ENCODE measurements at places on chromosomes 7 and 10.

- DNase-seq: no peak
Observed at GRCh38 chr10:44856696-44857095, 54.4 kb upstream of the TMEM72 start.

GRCh38 chr7:148723166-148723559, 24.5 kb downstream of the CUL1 start:
- DNase-seq: no peak

DNA sequence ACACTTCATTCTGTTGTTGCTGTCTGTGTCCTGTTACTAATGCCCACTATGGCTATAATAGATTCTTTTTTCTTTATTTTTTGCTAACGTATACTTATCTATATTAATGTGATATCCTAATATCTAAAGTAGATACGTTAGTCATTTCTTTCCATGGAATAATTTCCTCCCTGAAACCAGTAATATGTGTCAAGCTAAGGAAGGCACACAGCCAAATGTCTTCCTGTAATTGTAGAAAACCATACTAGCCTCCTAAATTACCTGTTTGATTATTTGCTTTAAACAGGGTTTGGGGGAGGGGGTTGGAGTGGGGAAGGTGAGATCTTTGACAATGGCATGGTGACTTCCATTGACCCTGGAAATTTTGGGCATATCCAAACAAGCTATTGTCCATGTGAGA, 56.4 kb downstream of the THNSL1 start:
- DNase-seq: no peak

GRCh38 chr7:99184532-99185218, 23.2 kb downstream of the KPNA7 start:
- no peak for DNase-seq

GRCh38 chr7:43211286-43211685, 98.8 kb downstream of the HECW1 start:
- no peak for DNase-seq

GRCh38 chr7:1555046-1555812, 776 bp downstream of the TMEM184A start:
- DNase-seq: no peak

DNA sequence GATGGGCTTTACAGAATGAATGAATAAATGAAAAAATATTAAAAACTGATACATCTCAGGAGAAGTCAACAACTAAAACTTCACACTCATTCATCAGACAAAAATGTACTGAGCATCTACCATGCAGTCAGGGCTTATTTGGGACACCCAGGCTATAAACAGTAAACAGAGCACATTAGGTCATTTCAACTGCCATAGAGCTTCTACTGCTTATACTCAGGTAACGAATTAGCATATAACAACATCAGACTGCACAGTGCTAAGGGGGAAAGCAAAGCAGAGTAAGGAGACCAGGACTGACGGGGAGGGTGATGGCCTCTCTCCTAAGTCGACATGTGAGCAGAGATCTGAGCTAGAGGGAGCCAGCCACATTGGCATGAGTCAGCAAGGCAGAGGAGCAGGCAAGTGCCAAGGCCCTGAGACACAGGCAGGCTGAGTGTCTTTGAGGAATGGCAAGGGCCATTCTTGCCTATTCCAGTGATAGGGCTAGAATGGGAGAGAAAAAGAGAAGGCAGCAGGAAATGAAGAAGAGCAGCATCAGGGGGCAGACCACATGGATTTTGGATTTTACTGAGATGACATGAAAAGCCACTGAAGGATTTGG, 528.9 kb downstream of the PARD3 start:
- DNase-seq: no peak

DNA sequence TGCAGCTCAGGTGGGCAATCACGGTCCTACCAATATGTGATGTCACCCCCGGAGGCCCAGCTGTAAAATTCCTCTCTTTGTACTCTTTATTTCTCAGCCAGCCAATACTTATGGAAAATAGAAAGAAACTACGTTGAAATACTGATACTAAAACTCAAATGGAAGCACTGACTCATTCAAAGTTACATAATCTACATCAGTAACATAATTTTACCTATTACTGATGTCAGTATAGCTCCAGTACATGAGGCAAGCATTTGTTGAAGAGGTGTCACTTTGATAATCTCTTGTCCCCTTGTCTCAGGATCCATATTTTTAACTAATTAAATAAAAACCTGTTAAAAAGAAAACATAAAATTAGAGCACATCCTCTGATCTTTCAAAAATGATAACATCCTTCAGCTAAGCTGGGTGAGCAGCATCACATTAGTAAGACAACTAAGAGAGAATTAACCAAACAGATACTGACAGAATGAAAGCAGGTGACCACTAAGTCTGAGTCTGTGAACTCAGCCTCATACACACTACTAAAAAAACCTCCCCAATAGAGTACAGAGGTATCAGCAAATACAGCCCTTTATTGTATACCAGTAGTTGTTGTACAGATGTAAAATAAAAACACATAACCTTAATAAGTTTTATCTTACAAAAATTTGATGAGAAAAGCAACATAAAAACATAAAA, 17.6 kb downstream of the SLC25A40 start:
- no peak for DNase-seq

GRCh38 chr7:111232249-111233084, 141.5 kb downstream of the LRRN3 start:
- DNase-seq: no peak

DNA sequence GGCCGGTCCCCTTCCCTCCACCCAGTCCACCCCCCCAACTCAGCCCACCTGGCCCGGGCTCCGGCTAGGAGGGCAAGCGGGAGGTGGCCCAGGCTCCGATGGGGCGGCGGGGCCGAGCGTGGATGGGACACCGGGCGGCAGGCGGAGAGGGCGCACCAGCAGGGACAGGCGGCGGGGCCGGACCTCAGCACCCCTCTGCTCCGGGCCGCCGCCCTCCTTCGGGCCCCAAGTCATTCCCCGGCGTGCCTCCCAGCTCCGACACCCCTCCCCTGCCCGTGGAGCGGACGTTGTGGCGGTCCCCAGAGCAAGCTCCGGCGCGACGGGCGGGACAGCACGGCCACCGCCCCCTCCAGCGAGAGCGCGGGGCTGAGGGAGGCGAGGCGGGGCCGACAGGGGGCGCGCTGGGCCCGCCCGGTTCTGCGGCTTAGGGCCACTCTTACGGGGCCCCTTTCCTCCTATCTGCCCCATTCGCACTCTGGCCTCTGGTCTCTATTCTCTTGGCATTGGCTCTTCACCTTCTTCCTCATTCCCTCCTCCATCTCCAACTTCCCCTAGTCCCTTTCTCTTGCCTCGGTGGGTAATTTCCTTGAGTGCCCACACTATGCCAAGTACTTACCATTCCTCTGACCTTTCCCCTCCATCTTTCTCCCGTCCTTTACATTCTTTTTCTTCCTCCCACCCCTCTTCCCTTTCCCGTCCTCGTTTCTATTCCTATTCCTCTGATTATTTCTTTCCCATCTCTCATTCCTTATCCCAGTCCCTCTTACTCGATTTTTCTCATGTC, 701 bp upstream of the GBX1 start:
- no peak for DNase-seq

DNA sequence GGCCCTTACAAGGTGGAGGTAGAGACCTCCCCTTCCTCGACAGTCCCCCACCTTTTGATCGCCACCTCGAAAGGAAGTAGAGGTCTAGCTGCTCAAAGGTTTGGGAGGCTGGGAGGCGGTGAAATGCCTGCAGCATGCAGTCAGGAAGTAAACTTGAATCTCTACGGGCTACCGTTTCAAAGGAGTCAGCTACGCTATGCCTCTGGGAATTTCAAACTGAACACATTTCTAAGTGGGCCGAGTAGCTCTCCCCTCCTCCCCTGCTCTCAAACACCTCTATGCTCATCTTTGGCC, 68.0 kb downstream of the CXCL12 start:
- DNase-seq: no peak

DNA sequence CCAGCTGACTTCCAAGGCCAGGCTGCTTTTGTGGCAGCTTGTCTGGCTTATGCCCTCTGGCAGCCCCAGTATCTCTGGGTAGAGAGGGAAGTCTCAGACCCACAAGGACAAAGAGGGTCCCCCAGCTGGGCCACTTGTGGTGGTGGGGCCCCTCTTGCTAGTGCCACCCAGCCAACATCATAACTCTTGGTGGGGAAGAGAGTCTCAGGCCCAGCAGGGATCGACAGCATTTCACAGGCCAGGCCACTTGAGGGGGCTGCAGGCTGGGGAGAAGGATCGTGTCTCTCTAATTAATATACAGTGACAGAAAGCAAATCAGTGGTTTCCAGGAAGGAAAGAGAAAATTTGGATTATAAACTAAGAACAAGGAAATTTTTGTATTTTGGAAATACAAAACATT, 76.0 kb downstream of the TYW1B start:
- no peak for DNase-seq

DNA sequence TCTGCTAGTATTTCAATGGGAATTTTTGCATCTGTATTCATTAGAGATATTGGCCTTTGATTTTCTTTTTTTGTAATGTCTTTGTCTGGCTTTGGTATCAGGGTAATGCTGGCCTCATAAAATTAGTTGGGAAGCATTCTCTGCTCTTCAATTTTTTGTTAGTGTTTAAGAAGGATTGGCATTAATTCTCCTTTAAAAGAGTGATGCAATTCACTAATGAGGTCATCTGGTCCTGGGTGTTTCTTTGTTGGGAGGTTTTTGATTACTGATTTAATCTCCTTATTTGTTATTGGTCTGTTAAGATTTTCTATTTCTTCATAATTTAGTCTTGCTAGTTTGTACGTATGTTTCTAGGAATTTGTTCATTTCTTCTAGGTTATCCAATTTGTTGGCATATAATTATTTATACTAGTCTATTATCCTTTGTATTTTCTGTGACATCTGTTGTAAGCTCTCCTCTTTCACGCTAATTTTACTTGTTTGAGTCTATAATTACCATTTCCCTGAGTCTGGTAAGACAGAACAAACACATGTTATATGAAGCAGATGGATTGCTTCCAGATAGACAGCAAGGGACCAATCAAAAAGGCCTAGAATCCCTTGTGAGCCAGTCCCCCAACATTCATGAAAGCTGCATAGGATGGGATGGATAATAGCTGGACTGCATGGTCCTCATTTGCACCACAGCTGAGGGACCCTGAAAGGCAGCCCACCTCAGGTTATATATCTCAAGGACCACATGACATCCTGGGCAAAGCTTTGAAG, 54.4 kb downstream of the MTPAP start:
- no peak for DNase-seq

DNA sequence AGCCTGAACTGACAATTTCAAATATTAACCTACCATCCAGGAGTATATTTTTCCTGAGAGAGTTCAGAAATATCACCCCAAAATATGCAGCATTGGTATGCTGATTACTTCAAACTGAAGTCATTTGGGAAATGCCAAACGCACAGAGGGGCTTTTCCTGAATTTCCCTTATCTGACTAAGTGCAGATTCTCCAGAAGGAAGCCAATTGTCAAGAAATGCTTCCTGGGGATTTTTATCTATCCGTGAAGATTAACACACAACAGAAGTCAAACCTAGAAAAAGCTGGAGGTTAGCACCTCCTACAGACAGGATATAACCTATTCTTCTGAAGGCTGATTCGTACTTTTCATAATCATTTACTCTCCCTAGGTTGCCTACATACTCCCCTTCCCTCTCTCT, 91.0 kb downstream of the AKR1D1 start:
- DNase-seq: no peak

GRCh38 chr10:87715552-87716347, 56.1 kb downstream of the PAPSS2 start:
- DNase-seq: no peak

- DNase-seq: no peak
Observed at GRCh38 chr10:35739998-35740397, 97.9 kb upstream of the FZD8 start.

DNA sequence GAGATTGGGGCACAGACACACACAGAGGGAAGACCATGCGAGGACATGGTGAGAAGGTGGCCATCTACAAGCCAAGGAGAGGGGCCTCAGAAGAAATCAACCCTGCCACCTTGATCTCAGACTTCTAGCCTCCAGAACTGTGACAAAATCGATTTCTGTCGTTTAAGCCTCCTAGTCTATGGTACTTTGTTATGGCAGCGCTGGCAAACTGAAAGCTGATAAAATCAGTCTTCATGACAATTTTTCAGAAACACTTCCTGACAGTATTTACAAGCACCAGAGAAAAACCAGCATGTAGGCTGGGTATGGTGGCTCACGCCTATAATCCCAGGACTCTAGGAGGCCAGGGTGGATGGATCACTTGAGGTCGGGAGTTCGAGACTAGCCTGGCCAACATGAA, 4.2 kb downstream of the PARP12 start:
- DNase-seq: no peak

GRCh38 chr7:149820622-149821190, 17.5 kb upstream of the ZNF862 start:
- no peak for DNase-seq

DNA sequence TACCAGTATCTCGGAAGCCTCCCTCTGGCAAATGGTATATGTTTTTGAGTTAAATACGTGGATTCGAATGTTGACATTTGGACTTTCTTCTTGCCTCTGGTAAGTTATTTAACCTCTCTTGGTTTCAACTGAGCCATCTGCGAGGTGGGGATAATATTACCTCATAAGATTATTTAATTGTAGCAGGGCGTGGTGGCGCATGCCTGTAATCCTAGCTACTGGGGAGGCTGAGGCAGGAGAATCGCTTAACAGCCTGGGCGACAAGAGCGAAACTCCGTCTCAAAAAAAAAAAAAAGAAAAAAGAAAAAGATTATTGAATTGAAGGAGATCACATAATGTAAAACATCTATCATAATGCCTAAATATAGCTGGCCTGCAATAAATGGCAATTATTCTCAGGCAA, 396 bp upstream of the TAF5 start:
- DNase-seq: no peak

- DNase-seq: no peak
Observed at GRCh38 chr10:28777911-28778310, 100.6 kb downstream of the BAMBI start.

- no peak for DNase-seq
Observed at GRCh38 chr10:14004536-14004935, 326.2 kb downstream of the FRMD4A start.

- DNase-seq: no peak
Observed at GRCh38 chr7:23888958-23889357, 178.9 kb downstream of the STK31 start.

DNA sequence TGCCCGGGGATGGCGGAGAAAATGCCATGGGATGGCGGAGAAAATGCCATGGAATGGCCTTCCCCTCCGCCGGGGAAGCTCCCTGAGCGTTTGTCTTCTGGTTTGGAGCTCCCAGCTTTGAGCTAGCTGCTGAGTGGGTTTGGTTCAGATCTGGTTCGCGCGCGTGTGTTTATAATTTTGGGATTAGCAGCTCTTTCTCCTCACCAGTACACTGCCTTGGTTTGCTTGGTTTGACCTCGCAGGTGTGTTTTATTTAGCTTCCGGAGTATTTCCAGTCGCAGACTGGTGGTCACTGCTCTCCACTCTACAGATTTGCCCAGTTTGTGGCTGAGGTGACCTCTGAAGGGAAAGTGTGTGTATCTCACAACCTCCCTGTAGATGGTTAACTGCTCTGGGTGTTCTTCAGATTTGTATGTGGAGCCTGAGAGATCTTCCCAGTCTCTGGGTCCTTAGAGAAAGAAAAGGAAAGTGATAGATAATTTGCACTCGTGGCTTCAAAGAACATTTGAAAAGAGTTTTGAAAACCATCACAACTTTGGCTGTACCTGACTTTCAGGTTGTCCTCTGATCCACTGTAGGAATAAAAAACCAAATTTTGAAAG, 597 bp downstream of the ZNF277 start:
- no peak for DNase-seq

- DNase-seq: no peak
Observed at GRCh38 chr7:98993024-98993897, 114.9 kb downstream of the TRRAP start.
